A549 treated with AZD2906 at 1 μM for 4 hours (cell line): ENCODE measurements at places on chromosomes 1 and 21. TPM values are rescaled to one million over a fixed set of nuclear protein-coding genes. Genes with fewer than 3 reads are reported as not detected.

CHODL gene
- not detected in 5 replicates for total RNA-seq

HSF2BP gene
- total RNA-seq: 1.6 to 2.4 TPM (median 2.1 TPM) in 5 replicates

ATP5PO gene
- total RNA-seq: 142 to 156 TPM (median 144 TPM) in 5 replicates

EDARADD gene
- 2.9 to 3.8 TPM (median 3.3 TPM) in 5 replicates for total RNA-seq
